ENCODE measurements at places on chromosomes 12 and 14. TPM values are rescaled to one million over a fixed set of nuclear protein-coding genes. Genes with fewer than 3 reads are reported as not detected.

TSHR gene
- total RNA-seq: not detected

CISTR gene
- 1.7 TPM for total RNA-seq

MIP gene
- not detected for total RNA-seq

LYSET gene
- 23.0 TPM for total RNA-seq

Measured in Right ventricle myocardium inferior (tissue), 1 donor.